ENCODE measurements at places on chromosomes 5 and 9. TPM values are rescaled to one million over a fixed set of nuclear protein-coding genes. Genes with fewer than 3 reads are reported as not detected.

DNA sequence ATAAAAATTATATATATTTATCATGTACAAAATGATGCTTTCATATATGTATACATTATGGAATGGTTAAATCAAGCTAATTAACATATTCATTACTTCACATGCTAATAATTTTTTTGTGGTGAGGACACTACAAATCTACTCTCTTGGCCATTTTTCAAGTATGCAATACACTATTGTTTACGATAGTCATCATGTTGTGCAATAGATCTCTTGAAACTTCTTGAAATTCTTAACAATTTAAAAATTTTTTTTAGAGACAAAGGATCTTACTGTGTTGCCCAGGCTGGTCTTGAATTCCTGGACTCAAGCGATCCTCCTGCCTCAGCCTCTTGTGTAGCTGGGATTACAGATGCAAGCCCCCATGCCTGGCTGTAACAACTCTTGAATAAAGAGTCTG lies 45.2 kb upstream of the SHOC1 start:
- H3K36me3 ChIP-seq = no peaks in the 10 kb centered on the region
- H3K4me3 ChIP-seq = no peak overlapping the region
- H3K4me1 ChIP-seq = no peaks in the 10 kb centered on the region
- no peak for DNase-seq
- H3K27ac ChIP-seq = no peak overlapping the region

DNA sequence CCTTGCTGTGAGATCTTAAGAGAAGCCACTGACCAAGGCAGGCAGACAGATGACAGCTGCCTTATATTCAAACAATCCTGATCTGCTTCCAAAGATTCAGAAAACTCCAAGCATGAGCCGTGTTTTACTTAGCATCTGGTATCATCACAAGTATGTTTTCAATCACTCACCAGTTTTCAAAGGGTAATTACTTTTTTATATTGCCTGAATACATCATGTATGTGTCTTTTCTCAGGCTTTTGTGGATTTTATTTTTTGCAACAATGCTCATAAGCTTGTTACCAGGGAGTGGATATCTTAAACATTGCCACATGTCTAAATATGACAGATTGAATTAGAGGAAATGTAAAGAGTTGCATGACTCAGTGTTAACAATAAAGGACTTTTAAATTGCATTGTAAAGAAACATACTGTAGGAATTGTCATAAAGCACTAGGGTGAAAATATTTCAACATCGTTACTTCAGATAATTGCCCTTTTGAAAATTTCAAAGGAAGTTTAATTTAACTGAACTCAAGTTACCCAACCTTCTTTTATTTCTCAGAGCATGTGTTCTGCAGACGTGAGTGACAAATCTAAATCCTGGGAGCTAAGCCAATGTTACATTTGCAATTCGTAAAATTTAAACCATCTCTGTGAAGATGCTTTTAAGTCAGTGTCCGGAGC lies 326.1 kb downstream of the PLK2 start:
- no peaks in the 10 kb centered on the region for H3K4me1 ChIP-seq
- no peak for DNase-seq
- H3K36me3 ChIP-seq = no peaks in the 10 kb centered on the region

GRCh38 chr5:63794296-63794695 lies 167.9 kb downstream of the HTR1A start:
- H3K27ac ChIP-seq = no peak overlapping the region
- no peaks in the 10 kb centered on the region for H3K36me3 ChIP-seq
- no peak for DNase-seq
- H3K4me3 ChIP-seq = no peak overlapping the region

The PPP3R2 gene
- total RNA-seq = not detected

The GABRA1 gene
- total RNA-seq = not detected

The SLC4A9 gene
- total RNA-seq = not detected

The HAVCR2 gene
- 0.55 TPM for total RNA-seq
